ENCODE measurements at places on chromosomes 3 and 15.
A peak's percentile ranks its signal among the peaks of the same experiment; 100 is the strongest.

DNA sequence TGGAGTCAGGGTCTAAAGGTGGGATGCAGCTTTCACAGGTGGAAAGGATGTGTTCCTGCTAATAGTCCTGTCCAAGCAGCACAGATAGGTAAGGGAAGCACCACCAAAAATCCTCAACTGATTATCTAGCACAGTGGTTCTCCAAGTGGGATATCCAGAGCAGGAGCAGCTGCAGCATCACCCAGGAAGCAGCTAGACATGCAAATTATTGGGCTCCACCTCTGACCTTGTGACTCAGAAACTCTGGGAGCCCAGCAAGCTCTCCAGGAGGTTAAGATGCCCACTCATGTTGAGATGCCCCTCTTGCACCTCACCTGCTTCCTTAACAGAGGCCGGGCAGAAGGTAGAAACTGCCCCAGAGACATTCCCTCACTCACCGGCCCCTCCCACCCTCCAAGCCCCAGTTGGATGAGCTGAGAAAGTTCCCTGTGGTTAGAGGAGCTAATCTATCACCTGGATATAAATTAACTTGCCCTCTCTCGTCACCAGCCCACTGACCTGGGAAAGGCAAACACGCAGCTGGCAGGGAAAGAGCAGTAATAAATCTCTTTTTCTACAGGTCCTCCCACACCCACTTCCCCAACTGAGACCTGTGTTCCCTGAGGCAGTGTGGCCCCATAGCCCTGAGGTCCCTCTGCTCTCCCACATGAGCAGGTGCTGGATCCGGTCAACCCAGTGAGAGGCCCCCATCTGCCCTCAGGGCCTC is 39.3 kb downstream of the ADCY5 start:
- peak; percentile 36 for DNase-seq

- no peak for DNase-seq
Measured at GRCh38 chr3:194080436-194080835, 55.5 kb upstream of the HES1 start.

DNA sequence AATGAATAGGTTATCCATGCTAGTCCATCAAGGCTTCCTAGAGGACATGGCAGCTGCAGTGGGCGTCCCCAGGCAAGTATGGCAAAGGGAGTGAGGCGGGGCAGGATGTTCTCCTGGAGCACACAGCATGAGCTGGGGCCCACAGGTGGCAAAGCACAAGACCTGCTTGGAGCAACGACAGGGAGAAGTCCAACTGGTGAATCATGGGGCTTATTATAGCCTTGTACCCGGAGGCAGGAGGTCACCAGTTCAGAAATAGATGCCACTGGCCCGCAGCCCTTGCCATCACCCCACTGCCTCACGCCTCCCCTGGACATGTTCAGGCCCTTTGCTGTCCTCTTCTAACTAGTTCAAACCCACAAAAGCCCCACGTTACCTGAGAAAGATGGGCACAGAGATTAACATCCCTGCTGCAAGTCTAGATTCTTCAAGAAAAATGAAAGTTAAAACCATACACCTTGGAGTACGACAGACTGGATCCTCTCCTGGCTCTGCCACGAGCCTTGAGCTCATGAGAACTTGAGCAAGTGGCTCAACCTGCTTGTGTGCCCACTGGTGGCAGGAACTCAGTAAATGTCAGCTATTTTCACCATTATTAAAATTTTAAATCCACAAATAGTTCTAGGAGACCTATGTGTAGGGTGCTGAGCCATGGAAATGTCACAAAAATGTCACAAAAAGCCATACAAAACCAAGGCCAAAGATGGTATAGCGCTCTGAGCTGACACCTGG is 1.8 kb upstream of the SRGAP3 start:
- DNase-seq: no peak

- DNase-seq: peak; percentile 72
Measured at GRCh38 chr15:63121382-63122001, at the start of gene LACTB. LACTB (plus strand) TSS chr15:63121861; CDS start chr15:63121872, 11 bp downstream.

DNA sequence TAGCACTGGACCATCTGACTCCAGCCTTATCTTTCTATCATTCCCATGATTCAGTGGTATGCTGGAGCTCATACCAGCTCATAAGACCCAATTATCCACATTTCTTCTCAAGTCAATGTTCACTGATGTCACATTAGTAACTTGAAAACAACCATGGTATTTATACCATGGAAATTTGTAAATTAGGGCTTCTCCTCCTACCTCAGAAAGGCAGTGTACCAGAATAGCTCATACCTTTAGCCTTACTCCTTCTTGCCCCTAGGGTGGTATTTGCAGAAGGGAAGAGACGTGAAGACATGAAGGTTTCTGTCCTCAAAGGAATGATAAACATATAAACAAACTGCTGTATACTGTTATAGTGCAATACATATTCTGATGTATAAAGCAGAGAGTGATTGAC is 114.2 kb downstream of the NEK11 start:
- no peak for DNase-seq

All from NCI-H526 treated with DMSO at 0.1 percent for 48 hours (cell line).